ENCODE measurements at places on chromosomes 16 and 17.

GRCh38 chr16:56628486-56629350, 3.1 kb downstream of the MT1E start:
- DNase-seq = no peak

DNA sequence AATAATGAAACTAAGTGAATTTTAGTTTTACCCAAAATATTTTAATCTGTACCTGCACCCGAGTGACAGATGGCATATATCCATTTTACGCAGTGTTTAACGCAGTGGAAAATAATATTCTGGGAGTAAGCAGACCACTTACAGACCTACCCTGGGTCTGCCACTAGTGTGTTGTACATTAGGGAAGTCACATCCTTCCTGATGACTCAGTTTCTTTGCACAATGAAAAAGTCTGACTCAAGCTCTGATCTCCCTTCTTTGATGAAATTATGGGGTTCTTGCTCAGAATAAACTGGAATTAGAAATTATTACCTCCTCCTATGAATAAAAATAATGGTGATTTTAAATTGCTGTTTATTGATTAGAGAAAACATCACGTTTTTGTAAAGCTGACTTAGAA, 123.2 kb upstream of the AXIN2 start:
- no peak for DNase-seq

- DNase-seq = no peak
Measured at GRCh38 chr17:71260366-71260940, 860.4 kb upstream of the SOX9 start.

DNA sequence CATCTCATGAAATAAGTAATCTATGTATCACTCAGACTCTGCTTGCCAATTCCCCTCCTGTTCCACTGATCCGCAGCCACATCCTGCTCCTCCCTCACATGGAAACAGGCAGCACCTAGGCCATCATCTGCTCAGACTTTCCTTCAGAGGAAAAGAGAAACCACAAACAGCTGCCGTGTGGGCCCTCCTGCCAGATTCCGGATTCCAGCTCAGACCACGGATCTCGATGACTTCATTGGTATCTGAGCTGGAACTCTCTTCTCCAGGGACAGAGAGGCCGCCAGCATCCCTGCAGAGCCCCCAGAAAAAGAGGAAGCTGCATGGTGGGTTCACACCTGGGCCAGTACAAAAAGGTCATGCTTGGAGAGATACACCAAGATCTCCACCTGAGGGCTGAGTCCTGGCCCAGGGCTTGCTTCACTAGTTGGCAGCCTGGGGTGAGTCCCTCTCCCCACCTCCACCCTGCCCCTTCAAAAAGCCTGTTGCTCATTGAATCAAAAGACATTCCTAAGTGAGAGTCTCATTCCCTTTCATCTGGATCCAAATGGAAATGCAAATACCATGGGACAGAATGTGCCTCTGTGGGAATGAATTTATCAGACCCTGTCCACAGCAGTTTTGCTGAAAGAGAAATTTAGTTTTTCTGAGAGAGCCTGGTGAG, 47.2 kb downstream of the HOXB1 start:
- peak; percentile 45 for DNase-seq

GRCh38 chr16:72094266-72094610, 591 bp downstream of the DHX38 start:
- DNase-seq = no peak

DNA sequence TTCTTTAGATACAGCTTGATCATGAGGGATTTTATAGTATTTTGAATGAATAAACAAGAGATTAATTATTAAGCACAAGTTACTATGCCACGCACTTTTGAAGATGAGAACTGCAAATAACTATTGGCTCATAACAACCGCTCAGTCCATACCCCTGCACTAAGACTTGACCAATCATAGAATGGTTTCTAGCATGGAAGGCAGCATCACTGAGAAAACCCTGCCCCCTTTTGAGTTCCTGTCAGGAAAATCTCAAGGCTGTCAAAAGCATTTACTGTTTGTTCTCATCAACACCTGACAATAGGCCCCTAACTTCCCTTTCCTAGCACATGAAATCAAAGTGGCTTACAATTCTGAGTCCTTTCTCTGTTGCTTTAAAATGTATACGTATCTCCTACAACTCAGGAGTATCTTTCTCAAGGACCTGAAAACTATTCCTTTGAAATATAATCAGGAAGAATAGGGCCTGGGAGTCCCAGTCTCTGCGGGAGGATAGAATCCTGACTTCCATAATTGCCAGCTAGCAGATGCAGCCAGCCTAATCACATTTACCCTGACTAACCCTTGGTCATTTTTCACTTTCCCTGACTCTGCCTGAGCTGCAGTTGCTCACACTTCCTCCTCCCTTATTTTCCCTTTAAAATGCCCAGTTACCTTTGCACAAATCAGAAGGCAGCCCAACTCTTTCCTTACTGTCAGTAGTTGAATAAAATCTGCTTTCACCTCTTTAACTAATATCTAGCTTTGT, 9.1 kb upstream of the MMD start:
- no peak for DNase-seq

DNA sequence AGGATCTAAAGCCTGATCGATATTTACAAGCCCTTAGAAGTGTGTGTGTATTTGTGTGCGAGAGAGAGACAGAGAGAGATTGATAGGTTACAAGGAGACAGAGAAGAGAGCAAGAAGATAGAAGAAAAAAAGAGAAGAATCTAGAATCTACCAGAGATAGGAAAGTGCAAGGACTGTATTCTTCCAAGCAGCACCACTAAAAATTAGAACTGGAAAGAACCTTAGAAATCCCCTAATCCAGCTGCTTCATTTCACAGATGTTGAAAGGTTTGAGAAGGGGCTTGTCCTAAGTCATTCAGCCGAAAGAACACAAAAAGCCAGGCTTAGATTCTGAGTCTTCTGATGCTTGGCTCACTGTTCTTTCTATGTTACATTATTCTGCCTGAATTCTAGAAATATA, 92.2 kb downstream of the HS3ST3A1 start:
- DNase-seq = peak; percentile 35

DNA sequence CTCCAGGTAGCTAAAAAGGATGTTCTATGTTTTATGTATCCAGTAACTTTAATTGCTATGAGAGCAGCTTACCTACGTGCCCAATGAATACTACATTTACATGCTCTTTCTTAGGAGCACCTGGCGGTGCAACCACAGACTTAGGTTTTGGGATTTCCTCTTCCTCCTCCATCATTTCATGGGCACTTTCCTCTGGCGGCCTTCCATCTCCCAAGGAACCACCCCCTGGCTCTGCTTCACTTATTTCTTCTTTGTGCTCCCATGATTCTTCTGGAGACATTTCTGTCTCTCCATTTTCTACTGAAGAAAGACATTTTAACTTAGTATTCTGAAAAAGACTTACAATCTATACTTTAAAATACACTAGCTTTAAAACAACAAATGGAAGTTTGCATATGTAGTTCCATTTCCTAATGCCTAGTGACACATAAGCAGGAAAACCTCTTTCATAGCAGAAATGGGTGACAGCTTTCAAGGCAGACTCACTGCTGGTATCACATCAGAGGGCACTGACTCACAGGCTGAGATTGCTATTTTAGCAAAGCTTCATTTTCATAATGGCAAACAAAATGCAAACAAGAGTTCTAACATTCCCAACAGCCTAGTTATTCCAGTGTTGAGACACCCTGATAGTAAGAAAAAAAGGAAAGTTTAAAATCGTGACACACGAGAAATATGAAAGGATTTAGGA, 19.1 kb downstream of the GSPT1 start:
- DNase-seq = no peak

GRCh38 chr16:78988361-78988969, 612.1 kb downstream of the MAF start:
- DNase-seq = no peak

DNA sequence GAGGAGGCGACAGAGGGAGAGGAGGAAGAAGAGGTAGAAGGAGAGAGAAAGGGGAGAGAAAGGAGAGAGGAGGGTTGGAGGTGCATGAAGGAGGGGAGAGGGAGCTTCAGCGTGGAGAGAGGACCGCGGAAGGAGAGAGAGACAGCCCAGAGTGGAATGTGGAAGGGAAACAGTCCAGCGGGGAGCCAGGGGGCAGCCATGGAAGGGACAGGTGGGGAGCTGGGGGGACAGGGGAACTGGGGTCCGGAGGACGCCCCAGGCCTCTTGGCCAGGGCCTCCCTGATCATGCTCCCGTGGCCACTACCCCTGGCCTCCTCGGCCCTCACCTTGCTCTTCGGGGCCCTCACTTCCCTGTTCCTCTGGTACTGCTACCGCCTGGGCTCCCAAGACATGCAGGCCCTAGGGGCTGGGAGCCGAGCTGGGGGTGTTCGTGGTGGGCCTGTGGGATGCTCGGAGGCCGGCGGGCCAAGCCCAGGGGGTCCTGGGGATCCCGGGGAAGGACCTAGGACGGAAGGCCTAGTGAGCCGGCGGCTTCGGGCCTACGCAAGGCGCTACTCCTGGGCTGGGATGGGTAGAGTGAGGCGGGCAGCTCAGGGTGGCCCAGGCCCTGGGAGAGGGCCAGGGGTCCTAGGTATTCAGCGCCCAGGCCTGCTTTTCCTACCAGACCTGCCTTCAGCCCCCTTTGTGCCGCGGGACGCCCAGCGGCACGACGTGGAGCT, 759 bp downstream of the ASPHD1 start:
- DNase-seq = no peak

- DNase-seq = no peak
Measured at GRCh38 chr16:57564571-57565270, 22.3 kb downstream of the ADGRG5 start.

DNA sequence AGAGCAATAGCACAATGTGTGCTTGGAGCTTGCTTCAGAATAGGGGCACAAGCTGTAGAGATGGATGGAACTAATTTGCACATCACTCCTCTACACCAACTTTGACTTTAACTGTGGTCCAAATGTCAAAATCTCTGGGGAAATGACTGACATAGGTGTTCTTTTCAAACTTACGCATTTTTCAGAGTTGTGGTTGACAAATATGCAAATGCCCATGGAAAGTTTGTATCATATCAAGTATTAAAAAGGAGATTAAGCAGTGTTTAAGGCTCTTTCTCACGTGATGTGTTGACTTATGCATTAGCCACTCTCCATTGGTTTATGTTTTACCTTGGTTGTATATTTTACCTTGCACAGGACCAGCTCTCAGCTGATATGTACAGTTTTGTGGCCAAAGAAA, 77.1 kb downstream of the ELAC2 start:
- DNase-seq = peak; percentile 11
